ENCODE measurements at places on chromosomes 2 and 18.
A peak's percentile ranks its signal among the peaks of the same experiment; 100 is the strongest.

DNA sequence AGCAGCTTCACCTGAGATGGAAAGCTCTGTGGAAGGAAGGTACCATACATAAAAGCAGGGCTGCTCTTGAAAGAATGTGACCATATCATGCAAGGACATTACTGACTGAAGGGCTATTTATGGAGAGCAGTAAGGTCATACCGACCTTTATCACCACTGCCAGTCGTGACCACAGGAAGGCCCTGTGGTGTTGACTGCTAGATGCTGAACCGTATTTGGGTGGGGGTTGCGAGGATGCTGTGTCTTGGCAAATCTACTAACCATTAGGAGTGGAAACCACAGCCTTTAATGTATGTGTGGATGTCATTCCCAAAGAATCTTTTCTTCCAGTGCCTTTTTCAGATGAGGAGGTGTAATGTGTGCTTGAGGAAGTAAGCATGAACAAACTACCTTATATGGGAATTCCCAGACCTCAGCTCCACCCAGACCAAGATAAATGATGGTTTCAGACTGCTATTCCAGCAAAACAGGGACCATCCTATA, 60.8 kb downstream of the LIMS1 start:
- DNase-seq, result no peak

DNA sequence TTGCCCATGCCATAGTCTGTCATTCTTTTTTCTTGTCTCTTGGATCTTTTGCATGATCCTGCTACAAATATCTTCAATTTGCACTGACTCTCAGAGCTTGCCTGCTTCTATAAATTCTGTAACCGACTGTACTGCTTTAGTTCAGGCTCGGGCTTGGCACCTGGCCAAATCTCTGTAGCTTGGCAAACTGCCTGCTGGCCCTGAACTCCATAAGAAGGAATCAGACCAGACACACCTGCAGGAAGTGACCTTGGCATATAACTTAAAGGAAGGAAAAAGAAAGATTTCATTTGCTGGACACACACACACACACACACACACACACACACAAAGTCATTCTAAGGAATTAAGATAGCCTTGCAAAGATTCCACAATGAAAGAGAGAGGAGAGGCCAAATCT, 291.2 kb upstream of the DDX18 start:
- DNase-seq, result no peak

DNA sequence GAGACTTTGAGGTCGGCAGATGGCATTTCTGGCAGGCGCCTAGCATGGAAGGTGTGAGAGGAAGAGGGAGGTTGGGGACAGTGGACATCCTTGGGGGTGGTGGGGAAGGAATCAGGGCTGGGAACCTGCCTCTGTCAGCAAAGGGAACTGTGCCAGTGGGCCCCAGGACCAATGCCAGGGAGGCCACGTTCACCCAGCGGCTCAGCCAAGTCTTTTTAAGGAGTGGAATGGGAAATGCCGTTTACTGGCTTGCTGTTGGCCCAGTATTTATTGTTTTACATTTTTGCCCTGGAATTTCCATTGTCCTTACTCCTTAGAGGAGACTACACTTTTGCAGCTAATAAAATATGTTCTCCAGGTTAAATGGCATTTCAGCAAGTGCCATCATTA, 135.2 kb downstream of the MCFD2 start:
- DNase-seq, result no peak

- DNase-seq, result no peak
Observed at GRCh38 chr2:157075924-157076323, 181.6 kb upstream of the GALNT5 start.

GRCh38 chr2:186559848-186560247, 30.0 kb upstream of the ITGAV start:
- no peak for DNase-seq

GRCh38 chr2:38600921-38601455, 1.7 kb downstream of the HNRNPLL start:
- DNase-seq, result no peak

- no peak for DNase-seq
Observed at GRCh38 chr2:44949329-44950151, 8.0 kb downstream of the SIX3 start.

GRCh38 chr2:102166189-102166845, 20.5 kb upstream of the IL1RL2 start:
- DNase-seq, result no peak

DNA sequence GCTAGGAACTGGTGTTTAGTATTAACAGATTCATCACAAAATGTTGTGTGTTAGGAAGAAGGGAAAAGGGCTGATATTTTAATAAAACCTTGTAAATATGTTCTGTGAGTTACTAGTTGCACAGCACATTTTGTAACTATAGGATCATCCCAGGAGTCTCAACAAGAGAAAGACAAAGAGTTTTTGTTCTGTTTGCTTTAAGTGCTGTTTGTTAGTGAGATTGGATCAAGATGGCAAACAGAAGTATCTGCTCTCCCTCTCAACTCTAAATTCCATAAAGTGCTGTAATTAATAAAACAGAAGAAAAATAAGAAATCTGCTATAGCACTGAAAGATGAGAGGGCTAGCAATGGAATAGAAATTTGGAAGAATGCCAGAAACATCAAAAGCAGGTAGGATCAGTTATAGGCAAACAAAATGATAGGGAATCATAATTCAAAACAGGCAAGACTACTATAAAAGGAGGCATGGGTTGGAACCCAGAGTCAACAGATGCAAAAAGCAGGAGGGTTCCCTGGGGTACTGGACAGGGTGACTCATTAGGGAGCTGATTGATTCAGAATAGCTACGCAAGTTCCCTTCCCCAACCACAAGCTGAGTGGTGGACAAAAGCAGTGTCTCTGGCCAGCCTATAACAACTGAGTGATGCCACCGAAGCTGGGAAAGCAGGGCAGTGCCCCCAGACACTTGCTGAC, 75.8 kb downstream of the DYNC1I2 start:
- DNase-seq, result no peak

DNA sequence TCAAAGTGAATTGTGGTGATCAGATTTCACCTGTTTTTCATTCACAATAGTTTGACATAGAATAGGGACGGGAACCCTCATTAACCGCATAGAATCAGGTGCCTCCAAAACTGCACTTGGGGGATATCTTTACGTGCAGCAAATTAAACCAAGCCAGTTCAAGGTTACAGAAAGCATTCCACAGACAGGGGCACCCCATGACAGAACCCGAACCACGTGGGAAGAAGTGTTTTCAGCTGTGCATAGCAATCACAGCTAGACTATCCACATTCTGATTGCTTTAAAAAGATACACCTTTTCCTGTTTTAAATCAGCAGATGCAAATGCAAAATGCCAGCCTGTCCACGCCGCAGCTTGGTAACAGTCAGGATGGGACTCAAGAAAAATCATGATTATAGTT, 205.8 kb downstream of the ANAPC1 start:
- DNase-seq, result no peak

- DNase-seq, result no peak
Observed at GRCh38 chr2:128448331-128449225, 129.9 kb upstream of the HS6ST1 start.

DNA sequence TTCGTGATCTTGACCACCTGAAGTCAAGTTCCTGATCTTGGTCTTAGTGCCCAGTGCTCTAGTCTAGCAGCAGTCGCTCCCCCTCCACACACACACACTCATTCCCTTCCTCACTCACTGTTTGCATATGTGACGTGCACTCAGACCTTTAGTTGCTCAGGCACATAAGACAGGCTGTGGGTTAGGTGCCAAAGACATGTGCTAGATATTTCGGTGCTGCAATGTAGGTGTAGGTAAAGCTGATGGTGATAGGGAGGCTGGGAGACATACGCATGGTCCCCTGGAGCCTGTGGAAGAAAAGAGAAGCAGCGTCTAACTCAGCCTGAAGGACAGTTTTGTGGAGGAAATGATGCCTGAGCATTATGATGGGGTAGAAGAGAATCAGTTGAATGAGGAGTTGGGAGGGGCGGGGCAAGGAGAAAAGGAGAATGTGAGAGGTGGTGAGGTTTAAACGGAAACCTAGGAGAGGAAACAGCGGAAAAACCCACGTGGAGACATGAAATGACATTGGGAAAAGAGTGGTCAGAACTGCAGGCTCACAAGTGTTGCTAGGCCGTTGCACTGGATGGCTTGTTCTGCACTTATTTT, 3.8 kb downstream of the TTC39C start:
- DNase-seq, result peak; percentile 25
